ENCODE measurements at places on chromosomes 12 and 14. TPM values are rescaled to one million over a fixed set of nuclear protein-coding genes. Genes with fewer than 3 reads are reported as not detected.

DNA sequence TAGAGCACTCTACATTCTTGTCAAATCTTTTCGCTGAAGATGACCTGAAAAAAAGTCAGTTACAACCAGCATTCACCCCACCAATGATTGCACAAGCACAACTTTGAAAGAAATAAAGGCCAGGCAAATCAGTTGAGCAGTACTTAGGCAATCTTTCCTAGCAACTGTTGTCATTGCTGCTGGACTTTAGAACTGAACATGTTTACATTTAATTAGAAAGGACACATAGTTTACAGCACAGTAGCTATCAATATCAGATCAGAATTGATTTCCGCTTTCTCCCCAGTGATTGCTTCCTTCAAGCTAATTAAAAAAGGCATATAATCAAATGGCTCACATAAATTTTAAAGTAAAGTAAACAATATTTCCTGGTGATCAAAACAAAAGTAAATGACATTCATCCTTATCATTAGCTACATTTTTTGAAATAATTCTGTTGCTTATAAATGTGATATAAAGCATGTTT lies 128.4 kb downstream of the FOXA1 start:
- DNase-seq: no peak

CLEC6A gene
- not detected for total RNA-seq

DNA sequence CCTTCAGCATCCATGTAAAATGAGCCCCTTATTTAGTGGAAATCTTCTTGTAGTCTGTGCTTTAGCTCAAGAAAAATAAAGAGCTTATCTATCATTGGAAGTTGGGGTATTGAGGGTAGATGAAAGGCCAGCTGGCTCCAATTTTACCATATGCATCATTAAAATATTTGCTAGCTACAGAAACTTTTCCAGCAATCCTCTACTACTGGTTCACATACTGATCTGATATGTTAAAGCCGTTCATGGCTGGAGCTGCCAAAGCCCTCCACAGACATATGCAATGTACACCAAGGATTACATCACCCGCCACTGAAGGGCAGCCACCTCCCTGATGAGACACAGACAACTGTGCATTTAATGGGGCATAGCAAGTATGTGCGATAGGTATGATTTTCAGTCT lies 1205.3 kb downstream of the GALC start:
- peak; percentile 70 for DNase-seq

- no peak for DNase-seq
Measured at GRCh38 chr12:99476956-99477355, 170.6 kb upstream of the GARIN6 start.

DNA sequence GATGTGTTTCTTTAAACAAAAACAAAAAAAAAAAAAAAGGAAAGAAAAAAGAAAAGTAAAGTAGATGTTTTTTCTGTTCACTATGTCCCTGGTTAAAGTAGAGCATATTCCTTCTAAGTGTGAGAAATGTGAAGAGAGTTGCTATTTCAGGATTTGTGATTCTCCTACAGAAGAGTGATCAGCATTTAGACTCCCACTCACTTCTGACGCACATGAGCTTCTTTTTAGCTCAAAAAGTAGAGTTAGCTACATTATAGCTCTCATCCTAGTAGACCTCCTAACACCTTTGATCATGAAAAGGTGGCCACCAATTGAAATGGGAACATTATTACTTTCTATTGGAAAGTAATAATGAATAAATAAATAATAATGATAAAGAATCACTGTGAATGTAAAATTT lies 368.2 kb downstream of the NAV3 start:
- DNase-seq: no peak

- peak; percentile 25 for DNase-seq
Measured at GRCh38 chr12:24839268-24839791, 109.6 kb downstream of the BCAT1 start.

CPNE8 gene
- total RNA-seq: 36.8 TPM

BRMS1L gene
- 5.6 TPM for total RNA-seq

- DNase-seq: no peak
Measured at GRCh38 chr12:52091869-52092268, 12.4 kb downstream of the SMIM41 start.

DNA sequence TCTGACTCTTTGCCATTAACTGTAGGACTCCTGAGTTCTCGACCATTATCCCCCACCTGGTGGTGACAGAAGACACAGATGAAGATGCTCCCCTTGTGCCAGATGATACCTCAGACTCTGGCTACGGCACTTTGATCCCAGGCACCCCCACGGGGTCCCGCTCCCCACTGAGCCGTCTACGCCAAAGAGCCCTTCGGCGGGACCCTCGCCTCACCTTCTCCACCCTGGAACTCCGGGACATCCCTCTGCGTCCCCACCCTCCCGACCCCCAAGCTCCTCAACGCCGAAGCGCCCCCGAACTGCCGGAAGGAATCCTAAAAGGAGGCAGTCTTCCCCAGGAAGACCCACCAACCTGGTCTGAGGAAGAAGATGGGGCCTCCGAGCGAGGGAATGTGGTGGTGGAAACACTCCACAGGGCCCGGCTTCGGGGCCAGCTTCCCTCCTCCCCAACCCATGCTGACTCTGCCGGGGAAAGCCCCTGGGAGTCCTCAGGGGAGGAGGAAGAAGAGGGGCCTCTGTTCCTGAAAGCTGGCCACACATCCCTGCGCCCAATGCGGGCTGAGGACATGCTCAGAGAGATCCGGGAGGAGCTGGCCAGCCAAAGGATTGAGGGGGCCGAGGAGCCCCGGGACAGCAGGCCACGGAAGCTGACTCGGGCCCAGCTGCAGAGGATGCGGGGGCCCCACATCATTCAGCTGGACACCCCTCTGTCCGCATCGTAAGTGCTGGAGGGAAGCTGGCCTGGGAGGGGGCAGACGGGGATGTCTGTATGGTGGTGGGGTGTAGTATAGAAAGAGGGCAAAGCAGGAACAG lies 14.4 kb downstream of the TNFRSF1A start:
- no peak for DNase-seq

DNA sequence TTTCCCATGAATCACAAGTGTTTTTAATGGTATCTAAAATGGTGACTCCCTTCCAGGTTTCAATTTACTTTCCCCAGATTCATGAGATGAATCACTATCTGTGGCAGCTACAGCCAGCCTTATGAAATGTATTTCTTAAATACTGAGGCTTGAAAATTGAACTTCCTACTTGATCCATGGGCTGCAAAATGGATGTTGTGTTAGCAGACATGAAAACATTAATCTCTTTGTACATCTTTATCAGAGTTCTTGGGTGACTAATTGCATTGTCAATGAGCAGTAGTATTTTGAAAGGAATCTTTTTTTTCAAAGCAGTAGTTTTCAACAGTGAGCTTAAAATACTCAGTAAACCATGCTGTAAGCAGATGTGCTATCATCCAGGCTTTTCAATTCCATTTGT lies 250.8 kb downstream of the SLC6A15 start:
- DNase-seq: peak; percentile 73

DNA sequence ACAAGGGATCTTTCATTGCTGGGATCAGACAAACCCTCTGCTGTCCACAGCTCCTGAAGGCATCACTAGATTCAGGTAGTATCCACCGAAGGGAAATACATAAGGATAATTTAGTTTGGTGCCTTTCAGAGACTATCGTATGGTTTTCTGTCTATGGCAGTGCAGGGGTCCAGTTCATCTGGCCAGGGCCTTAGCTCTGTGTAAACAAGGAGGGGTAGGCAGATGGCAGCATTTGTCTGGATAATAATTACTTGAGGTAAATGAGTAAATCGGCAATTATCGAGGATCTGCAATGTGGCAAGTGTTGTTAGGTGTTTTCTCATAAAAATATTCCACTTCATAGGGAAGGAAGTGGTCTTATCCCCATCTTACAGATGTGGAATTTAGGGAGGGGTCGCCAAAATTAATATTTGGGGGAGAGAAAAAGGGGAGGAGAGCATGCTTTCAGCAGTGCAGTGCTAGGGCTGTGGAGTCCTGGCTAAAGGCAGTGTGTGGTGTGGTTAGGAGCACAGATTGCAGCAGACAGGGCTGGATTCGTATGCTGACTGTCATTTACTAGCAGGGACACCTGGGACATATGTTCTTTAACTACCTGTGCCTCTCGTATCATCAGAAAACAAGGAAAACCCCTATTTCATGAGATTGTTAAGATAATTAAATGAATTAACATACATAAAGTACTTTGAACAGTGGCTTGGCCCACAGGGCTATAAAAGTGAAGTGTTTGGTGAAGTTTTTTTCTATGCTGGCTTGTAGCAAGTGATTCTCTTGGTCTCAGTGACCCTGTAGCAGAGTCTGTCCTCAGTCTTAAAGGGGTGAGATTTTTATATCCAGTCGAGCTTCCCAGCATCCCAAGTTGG lies 27.1 kb downstream of the RASSF8 start:
- DNase-seq: no peak

DNA sequence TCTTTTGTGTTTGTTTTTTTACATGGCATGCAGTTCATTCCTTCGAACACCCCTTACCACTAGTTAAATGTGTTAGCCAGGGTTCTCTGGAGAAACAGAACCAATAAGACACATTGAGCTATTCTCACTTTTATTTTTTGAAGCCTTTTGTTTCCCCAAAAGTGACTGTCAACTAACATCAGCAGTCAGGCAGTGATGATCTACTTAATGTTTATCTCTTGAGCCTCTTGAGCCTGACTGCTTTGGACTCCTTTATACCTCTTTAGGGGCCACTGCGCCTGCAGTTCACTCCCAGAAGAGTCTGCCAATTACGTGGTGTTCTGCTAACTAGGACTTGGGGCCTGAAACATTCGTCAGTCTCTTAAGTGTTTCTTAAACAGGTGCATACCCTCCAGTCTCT lies 163.7 kb upstream of the FLRT2 start:
- no peak for DNase-seq

KRT73 gene
- total RNA-seq: not detected

GRCh38 chr12:50988871-50989270 lies 36.5 kb downstream of the HIGD1C start:
- no peak for DNase-seq

GRCh38 chr14:104579507-104579906 lies at the start of gene C14orf180:
Gene C14orf180, plus strand, starts transcription at chr14:104579764. Its CDS starts 6,667 bp downstream, at chr14:104586431.
- DNase-seq: no peak

GRCh38 chr14:56657604-56658003 lies 78.0 kb downstream of the TMEM260 start:
- DNase-seq: no peak

- DNase-seq: no peak
Measured at GRCh38 chr12:120865098-120865497, 39.1 kb downstream of the SPPL3 start.

GRCh38 chr12:93989949-93990348 lies 158.4 kb upstream of the PLXNC1 start:
- DNase-seq: no peak

KCNMB4 gene
- 2.0 TPM for total RNA-seq

All from fibroblast of the aortic adventitia (primary cell).